ENCODE measurements at places on chromosomes 1 and 21.

GRCh38 chr1:247324204-247324787 is 7.4 kb downstream of the ZNF496 start:
- no peak for DNase-seq

GRCh38 chr1:228142155-228142691 is 2.1 kb downstream of the GUK1 start:
- DNase-seq, result no peak

DNA sequence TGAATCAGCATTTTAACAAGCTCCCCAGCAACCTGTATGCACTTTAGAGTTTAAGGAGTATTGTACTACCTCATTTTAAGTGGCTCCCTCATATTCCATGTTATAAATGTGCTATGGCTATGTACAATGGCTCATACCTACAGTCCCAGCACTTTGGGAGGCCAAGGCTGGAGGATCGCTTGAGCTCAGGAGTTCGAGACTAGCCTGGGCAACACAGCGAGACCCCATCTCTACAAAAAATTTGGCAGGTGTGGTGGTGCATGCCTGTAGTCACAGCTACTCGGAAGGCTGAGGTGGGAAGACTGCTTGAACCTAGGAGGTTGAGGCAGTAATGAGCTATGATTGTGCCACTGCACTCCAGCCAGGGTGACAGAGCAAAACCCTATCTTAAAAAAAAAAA is 40.2 kb downstream of the PGBD5 start:
- no peak for DNase-seq

GRCh38 chr1:149962039-149962647 is 25.5 kb upstream of the MTMR11 start:
- peak; percentile 70 for DNase-seq

- no peak for DNase-seq
Observed at GRCh38 chr1:186194107-186194756, 180.8 kb downstream of the TPR start.

- no peak for DNase-seq
Observed at GRCh38 chr1:67270541-67270940, 37.1 kb upstream of the IL12RB2 start.

- DNase-seq, result no peak
Observed at GRCh38 chr1:5585256-5585655, 407.0 kb downstream of the NPHP4 start.

DNA sequence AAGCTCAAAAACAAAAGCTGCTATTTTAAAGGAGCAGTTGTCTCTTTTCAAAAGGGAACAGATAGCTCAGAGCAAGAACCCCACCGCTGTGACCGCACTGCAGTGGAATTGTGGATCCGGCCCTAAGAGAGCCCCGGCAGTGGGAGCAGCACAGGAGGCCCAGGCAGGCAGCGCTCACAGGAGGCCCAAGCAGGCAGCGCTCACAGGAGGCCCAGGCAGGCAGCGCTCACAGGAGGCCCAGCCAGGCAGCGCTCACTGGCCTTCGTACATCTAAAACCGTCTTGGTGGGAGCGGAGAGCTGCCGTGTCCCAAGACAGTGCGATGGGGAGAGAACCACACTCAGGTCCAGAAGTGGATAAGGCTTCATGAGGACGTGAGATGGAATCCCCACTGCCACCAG is 4.0 kb downstream of the TFF3 start:
- DNase-seq, result no peak

DNA sequence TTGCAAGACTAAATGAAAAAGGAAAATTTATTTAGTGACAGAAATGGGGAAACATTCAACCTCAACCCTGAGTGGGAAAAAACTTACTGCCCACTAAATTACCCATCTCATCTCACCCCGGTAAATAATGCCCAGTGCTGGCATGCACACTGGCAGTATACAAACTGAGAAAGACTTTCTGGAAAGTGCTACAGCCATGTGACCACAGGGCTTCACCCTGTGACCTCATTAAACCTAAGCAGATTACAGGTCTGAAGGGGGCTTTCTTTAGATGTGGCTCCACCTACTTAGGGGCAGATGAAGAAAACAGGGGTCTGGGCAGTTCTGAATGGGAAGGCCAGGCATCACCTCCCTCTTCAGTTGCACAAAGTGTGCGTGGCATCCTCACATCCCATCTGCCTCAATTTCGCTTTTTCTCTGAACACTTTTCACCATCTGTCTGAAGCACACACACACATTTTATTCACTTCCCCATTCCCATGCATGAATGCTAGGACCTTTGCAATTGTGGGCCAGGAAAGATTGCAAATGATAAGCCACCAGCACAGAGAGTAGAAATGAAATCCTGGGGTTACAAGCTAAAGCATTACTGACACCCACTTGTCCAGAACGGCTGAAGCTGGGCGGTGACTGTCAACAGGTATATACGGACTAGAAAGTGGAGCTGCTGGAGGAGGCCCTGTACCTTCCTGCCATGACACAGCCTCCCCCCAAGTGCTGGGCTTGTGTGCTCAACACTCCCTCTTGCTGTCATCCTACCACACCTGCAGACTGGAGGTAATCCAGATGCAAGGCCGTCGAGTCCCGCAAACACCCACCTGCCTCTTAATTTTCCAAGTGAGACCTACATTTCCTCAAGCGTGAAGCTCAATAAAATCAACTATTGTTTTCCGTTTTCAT is 2.7 kb downstream of the NADK start:
- no peak for DNase-seq

- DNase-seq, result no peak
Observed at GRCh38 chr1:91537281-91537986, 36.8 kb downstream of the CDC7 start.

GRCh38 chr1:39061951-39062350 is 35.8 kb downstream of the NDUFS5 start:
- DNase-seq, result no peak

DNA sequence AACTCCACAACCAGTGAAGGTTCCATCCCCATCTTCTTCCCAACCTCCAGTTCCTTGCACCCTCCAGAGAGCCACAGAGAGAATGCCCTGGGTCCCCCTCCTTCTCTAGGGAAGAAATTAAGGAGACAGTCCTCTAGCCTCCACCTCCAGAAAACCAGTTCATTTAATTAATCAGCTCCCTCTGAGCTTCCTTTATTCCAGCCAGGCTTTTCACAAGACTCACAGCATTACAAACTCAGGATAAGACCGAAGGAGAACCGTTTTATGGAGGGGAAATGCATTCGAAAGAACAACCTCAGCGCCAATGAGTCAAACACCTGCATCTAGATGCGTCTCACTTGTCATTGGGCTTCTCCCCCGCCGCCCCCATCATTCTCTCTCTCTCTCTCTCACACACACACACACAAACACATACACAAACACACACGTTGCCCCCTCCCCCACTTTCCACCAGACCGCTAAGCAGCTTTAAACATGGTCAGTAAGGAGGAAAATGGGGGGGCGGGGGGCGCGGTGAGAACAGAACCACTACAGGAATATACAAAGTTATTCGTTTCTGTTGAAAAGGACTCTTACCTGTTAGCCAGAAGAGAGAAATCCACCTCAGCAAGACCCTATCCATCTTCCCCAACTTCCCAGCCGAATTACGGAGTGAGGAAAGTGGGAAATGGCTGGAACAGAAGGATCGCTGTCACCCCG is 544 bp downstream of the ILDR2 start:
- no peak for DNase-seq

DNA sequence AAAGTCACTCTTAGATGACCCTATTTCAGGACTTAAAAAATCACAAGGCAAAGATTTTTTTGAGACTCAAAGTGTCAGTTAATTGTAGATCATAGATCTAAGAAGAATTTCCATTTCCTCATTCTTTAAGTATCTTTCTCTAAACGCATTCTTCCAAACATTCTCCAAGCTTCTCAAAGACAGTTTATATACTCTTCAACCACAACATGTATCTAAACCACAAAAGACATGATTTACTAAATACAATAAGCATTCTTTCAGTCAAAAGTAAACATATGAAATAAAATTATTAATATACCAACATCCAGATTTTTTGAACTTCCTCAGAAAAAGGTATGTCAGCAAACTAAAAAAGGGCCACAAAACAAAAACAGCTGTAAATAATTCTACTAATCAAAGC is 24.4 kb downstream of the RC3H1 start:
- DNase-seq, result peak; percentile 37

DNA sequence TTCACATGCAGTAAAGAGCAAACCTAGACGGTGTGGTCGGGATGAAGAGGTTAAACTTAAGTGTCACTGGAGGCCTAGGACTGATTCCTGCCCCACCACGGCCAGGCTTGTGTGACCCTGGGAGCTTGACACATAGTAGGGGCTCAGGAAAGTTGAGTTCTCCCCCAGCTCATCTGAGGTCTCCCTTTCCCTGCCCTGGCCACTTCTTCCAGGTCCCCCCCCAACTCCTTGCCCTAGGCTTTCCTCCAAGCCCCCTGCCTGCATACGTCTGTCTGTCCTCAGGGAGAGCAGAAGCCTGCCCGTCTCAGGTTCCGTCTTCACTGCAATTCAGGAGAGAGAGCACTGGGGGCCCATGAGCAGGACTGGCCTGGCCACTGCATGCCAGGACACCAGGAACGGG is 225.8 kb downstream of the PTPRU start:
- DNase-seq, result no peak

DNA sequence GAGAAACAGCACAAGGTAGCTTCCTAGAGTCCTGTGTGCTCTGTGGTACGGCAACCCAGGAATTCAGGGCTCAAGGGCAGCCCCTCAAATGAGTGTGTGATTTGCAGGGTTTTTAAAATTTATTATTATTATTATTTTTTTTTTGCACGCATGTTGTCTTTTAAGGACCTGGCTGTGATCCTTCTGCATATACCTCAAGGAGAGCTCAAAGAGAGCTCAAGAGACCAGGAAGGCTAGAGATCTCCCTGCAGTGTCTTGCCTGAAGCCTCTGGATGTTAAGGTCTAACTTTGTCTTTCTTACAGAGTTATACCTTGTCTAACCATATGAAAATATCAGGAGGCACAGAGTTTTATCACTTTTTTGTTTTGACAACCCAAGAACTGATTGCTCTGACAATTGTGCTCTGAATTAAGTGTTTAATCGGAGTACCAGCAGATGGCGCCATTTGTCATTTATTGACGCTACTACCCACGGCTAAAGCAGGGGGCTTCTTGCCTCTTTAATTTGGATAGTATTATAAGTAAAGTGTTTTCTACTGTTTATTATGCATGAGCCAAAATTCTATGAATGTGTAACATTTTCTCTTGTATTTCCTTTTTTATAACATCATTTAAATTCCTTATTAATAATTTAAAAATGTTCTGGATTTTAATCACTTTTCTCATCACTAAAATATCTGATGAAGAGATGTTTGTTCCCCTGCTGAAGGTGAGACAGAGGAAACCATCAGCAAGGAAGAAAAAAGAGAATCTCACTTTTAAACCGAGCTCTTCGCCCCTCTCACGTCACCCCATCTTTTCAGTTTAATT is 35.8 kb upstream of the LMO4 start:
- peak; percentile 16 for DNase-seq

Data from Caki2 (cell line).